ENCODE measurements at places on chromosomes 2 and 18.

DNA sequence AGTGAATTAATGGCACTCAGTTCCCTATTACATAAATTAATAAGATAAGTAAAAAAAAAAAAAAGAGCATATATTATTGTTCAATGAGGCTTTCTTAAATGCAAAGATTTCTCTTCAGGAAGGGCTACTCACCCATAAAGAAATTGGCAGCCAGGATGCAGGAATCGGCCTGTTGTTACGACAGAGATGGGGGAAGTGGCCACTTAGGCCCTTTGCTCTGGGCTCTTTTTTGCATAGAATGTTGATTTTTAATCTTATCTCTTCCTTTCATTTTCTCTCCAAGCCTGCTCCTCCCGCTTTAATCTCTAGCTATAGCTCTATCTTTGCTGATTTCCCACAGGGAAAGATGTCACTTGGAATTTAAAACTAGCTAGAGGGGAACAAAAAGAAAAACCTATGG is 391.8 kb upstream of the CRIM1 start:
- no peak for ATAC-seq

DNA sequence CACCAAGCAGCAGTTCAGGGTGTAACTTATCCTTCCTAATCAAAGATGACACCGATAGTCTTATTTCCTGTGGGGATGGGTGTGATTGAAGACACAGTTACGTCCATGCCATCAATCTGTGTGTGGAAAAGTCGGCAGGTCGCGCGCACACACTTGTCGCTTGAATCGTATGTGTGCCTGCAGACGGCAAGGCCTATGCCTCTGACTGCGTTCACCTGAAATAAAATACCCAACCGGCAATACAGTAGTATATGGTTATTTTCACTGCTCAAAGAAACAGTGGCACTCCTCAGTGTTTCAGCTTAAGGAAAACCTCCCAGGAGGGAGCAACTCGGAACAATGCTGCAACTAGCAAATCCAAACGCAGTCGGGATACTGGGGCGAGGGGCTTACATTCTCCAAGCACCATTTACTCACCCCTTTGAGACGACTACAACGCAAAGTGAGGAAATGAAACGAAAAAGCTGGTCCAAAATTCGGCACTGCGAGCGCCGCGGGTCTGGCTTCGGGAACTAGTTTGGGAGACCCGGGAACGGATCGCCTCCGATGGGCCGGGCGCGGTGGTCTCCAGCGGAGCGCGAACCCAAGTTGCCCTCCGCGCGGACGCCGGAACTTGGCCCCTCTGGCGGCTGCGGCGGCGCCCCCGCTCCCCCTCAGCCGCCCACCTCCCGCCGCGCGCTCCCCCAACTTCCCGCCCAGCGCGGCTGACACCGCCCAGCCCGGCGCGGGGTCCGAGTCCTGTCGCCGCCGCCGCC is 675 bp downstream of the PRKD3 start:
- peak; percentile 15 for ATAC-seq

DNA sequence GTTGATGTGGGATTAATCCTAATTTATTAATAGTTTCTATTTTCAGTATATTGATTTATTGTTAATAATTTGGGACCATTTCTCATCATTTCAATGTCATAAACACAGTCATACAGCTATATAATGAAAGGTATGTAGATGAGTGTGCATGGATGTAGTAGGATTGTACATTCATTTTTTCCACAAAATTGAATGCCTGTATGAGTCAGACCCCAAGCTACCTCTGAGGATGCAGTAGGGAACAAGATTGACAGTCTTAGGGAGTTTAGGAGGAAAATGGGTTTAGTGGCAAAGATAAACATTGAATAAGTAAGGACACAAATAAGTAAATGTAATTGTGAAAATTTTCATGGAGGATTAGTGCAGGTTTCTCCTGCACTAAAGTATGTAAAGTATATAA is 14.1 kb upstream of the TMEFF2 start:
- ATAC-seq = no peak

GRCh38 chr2:223414646-223415045 is 187.5 kb downstream of the SCG2 start:
- no peak for ATAC-seq

DNA sequence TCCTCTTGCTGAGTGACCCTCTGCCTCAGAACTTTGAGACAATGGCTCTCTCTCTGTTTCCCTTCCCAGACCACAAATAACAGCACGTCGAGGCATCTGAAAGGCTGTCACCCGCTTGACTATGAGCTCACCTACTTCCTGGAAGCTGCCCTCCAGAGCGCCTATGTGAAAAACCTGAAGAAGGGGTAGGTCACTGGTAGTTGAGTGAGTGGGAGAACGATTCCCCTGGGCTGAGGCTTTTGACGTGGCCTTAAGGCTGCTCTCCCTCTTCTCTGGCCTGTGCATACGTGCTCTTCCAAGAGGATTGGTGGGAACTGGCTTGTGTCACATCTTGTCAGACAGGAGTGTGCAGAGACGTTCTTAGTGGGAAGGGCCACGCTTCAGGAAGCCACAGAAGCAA is 63.1 kb upstream of the MCFD2 start:
- peak; percentile 53 for ATAC-seq

GRCh38 chr2:128841803-128842202 is 523.1 kb upstream of the HS6ST1 start:
- no peak for ATAC-seq

GRCh38 chr2:88179228-88179679 is 9.1 kb downstream of the THNSL2 start:
- no peak for ATAC-seq
